Urinary bladder (tissue), 4 donors: ENCODE measurements at places on chromosomes 12 and 14. TPM values are rescaled to one million over a fixed set of nuclear protein-coding genes. Genes with fewer than 3 reads are reported as not detected.

The AGAP2 gene
- 1.8 TPM for polyA plus RNA-seq

The TMEM229B gene
- polyA plus RNA-seq: 4.4 TPM

The MYO1A gene
- polyA plus RNA-seq: 0.18 TPM

The NRXN3 gene
- polyA plus RNA-seq: 6.7 TPM

The FLVCR2 gene
- 3.6 TPM for polyA plus RNA-seq

The CHGA gene
- 6.7 TPM for polyA plus RNA-seq

The KRT3 gene
- polyA plus RNA-seq: not detected

The ANKS1B gene
- polyA plus RNA-seq: 4.9 TPM

The IFI27 gene
- polyA plus RNA-seq: 417 TPM

The CLEC6A gene
- not detected for polyA plus RNA-seq

The KRT77 gene
- not detected for polyA plus RNA-seq

The CMA1 gene
- polyA plus RNA-seq: 2.1 TPM

The SIX6 gene
- polyA plus RNA-seq: not detected

The TMTC3 gene
- polyA plus RNA-seq: 7.7 TPM

The CELA1 gene
- not detected for polyA plus RNA-seq

The ARG2 gene
- 4.7 TPM for polyA plus RNA-seq

The MBD6 gene
- 31.1 TPM for polyA plus RNA-seq

The SVOP gene
- polyA plus RNA-seq: 0.13 TPM

The NANOG gene
- polyA plus RNA-seq: not detected

The GPR84 gene
- 0.96 TPM for polyA plus RNA-seq

The GPR132 gene
- polyA plus RNA-seq: 1.3 TPM

The ARHGAP9 gene
- polyA plus RNA-seq: 5.2 TPM

The MMP19 gene
- 21.8 TPM for polyA plus RNA-seq

The SSPN gene
- 50.2 TPM for polyA plus RNA-seq

The INHBC gene
- polyA plus RNA-seq: 0.05 TPM

The MYH6 gene
- not detected for polyA plus RNA-seq

The DHRS2 gene
- 309 TPM for polyA plus RNA-seq

The VIPAS39 gene
- polyA plus RNA-seq: 19.5 TPM

The INSM2 gene
- polyA plus RNA-seq: not detected

The RDH16 gene
- polyA plus RNA-seq: 0.32 TPM

The PLEKHA5 gene
- polyA plus RNA-seq: 31.0 TPM

The GLI1 gene
- polyA plus RNA-seq: 11.5 TPM

The TDG gene
- 11.2 TPM for polyA plus RNA-seq

The NEUROD4 gene
- not detected for polyA plus RNA-seq

The AHNAK2 gene
- polyA plus RNA-seq: 43.2 TPM
